ENCODE measurements at places on chromosomes 7 and 10.

DNA sequence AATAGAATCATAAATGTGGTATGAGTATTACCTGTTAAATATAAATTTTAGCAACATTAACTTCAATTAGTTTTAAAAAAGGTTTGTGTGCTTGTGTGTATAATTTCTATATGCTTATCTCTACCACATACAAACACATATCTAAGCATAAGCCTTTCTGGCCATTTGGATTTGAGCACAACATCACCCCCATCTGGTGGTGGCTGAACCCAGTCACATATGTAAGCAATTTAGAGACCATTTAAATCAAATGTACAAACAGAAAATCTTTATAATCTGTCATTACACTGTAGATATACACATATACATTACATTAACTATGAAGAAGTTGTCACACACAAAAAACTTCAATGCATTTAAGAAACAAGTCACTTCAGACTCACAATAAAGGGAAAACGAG lies 31.7 kb downstream of the GPR22 start:
- DNase-seq = no peak

- peak; percentile 77 for DNase-seq
Measured at GRCh38 chr10:79374312-79375191, 27.3 kb downstream of the PPIF start.

GRCh38 chr7:43569424-43569823 lies 13.5 kb upstream of the STK17A start:
- no peak for DNase-seq

DNA sequence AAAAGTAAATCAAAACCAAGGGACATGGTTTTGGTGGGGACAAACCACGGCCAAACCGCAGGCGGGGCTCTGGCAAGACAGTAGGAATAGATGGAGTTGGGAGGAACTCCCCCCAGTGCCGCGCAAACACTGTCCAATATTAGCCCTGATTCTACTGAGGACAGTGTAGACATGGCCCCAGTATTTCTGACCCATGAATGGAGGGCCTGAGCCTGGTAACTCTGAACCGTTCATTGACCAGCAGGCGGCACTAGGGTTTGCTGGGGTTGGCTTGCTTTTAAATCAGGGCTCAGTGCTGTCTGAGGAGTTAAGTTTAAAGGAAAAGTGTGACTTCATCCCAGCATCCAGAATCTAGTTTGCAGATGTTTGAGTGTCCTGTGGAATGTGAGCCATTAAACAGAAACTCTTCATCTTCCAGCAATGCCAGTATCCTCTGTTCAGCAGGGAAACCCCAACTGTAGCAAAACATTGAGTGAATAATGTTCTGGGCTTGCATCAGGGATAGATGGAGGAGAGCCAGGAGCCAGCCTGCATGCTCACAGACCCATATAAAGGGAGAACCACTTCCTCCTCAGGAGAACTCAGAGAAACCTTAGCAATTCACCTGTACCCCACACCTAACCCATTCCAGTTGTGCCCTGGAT lies 147.4 kb upstream of the PRSS58 start:
- DNase-seq = no peak

DNA sequence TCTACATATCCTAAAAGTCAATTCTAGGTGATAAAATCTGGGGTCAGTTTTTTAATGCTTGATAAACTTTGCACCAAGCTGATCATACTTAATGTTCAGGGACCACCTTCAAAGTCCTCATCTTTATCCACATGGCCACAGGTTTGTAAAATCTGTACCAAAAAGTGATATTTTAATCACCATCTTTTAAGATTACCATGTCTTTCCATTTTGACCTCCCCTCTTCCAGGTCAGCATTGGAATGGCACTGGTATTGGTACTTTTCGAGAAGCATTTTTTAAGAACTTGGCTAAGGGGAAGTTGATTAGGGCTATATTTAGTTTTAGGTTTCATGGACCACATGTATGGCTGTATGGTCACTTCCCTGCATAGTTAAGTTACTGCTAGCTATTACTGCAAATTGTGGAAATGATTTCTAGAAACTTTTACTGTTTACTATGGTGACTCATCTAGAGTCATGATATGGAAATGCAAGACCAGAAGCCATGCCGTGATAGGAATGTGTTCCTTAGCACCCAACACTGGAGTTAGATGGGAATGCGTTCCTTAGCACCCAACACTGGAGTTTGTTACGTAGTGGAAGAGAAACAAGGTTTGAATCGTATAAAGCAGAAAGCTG lies 50.8 kb upstream of the ABLIM1 start:
- no peak for DNase-seq

DNA sequence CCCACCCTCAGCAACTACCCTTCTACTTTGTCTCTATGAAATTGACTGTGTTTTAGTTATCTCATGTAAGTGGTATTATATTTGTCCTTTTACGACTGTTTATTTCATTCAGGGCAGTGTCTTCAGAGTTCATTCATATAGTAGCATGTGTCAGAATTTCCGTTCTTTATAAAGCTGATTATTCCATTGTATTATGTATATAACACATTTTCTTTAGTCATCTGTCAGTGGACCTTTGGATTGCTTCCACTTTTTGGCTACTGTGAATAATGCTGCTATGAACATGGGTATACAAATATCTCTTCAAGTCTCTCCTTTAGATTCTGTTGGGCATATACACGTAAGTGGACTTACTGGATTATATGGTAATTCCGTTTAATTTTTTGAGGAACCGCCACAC lies 14.5 kb downstream of the SLF2 start:
- DNase-seq = no peak

DNA sequence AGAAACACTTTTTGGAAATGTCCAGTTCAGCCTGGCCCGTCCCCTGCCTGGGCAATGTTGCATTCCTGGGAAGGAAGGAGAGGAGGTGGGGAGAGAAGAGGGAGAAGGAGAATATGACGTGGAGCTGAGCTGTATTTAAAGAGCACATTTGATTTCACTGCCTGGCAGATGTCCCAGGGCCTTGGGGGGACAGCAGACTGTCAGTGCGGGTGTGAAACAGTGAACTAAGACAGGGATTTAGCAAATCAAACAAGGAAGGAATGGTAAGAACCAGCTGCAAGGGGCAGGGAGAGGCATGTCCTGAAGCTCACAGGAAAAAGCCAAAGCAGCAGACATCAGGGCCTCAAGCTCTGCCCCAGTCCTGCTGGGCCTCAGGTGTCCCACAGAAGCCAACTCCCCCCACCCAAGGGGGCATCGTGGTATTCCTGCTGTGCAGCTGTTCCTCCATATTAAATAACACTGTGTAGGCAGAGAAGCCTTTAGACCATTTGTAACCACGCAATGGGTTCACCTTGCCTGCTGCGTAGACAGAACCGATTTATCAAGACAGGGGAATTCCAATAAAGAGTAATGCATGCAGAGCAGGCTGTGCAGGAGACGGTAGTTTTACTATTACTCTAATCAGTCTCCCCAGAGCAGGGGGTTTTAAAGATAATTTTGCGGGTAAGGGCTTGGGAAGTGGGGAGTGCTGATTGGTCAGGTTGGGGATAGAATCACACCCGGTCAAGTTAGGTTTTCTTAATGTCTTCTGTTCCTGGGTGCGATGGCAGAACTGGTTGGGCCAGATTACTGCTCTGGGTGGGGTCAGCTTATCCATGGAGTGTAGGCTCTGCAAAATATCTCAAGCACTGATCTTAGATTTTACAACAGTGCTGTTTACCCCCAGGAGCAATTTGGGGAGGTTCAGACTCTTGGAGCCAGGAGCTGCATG lies 18.3 kb downstream of the LEP start:
- DNase-seq = no peak

GRCh38 chr10:109919220-109919619 lies 4.1 kb downstream of the XPNPEP1 start:
- DNase-seq = peak; percentile 21

GRCh38 chr10:101644002-101644401 lies 51.0 kb downstream of the FBXW4 start:
- no peak for DNase-seq

DNA sequence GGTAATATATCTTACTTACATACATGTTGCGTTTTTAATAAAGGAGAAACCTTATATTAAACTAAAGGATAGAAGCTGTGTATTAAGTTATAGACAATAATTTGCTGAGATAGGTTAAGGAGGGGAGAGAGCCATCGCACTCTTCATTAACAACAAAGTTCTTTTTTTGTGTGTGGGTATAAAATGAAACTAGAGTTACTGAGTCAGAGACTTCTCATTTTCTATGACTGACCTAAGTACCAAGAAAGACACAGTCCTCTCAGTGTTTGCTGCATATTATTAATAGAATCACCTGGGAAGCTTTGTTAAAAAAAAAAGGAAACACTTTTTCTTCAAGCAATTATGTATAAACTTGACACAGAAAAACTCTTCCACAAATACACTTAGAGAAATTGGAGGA lies 31.4 kb downstream of the FEZF1 start:
- no peak for DNase-seq

All from CD4-positive, alpha-beta T cell treated with Interleukin-15 for 4 hours (primary cell).